ENCODE measurements at places on chromosomes 11 and 22. TPM values are rescaled to one million over a fixed set of nuclear protein-coding genes. Genes with fewer than 3 reads are reported as not detected.

GRCh38 chr22:39410264-39410663 lies 10.7 kb downstream of the TAB1 start:
- peaks cover 4% of the 10 kb centered on the region for H3K4me1 ChIP-seq
- no peak overlapping the region for H3K4me3 ChIP-seq
- H3K27ac ChIP-seq: no peak overlapping the region
- no peaks in the 10 kb centered on the region for H3K36me3 ChIP-seq

- no peaks in the 10 kb centered on the region for H3K36me3 ChIP-seq
- no peaks in the 10 kb centered on the region for H3K27me3 ChIP-seq
- H3K27ac ChIP-seq: no peak overlapping the region
- no peak overlapping the region for H3K4me3 ChIP-seq
- no peaks in the 10 kb centered on the region for H3K4me1 ChIP-seq
Observed at GRCh38 chr11:132604431-132604830, 927.9 kb downstream of the OPCML start.

DNA sequence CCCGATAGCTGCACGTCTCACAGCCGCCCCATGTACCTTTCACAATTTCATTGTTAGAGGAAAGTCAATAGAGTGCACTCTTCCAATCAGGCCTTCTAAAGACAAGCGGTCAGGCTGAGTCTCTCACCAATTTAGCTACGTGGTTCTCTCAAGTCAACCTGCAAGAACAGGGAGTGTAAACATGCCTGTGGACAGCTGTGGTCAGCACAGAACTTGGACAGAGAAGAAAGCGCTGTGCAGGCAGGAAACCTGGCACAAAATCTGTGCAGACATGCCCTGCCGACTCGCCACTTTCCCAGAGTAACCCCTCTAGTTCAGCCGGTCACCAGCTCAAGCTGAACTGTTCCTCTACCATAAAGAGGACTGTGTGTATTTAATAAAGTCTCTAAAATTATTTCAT lies 39.5 kb downstream of the CHKA start:
- peaks cover 10% of the 10 kb centered on the region for H3K36me3 ChIP-seq
- H3K27ac ChIP-seq: no peak overlapping the region
- no peaks in the 10 kb centered on the region for H3K27me3 ChIP-seq
- peaks cover 23% of the 10 kb centered on the region for H3K4me1 ChIP-seq

- no peak overlapping the region for H3K4me3 ChIP-seq
- no peaks in the 10 kb centered on the region for H3K36me3 ChIP-seq
- DNase-seq: no peak
- no peak overlapping the region for H3K27ac ChIP-seq
Observed at GRCh38 chr11:79055856-79056631, 384.8 kb downstream of the TENM4 start.

DNA sequence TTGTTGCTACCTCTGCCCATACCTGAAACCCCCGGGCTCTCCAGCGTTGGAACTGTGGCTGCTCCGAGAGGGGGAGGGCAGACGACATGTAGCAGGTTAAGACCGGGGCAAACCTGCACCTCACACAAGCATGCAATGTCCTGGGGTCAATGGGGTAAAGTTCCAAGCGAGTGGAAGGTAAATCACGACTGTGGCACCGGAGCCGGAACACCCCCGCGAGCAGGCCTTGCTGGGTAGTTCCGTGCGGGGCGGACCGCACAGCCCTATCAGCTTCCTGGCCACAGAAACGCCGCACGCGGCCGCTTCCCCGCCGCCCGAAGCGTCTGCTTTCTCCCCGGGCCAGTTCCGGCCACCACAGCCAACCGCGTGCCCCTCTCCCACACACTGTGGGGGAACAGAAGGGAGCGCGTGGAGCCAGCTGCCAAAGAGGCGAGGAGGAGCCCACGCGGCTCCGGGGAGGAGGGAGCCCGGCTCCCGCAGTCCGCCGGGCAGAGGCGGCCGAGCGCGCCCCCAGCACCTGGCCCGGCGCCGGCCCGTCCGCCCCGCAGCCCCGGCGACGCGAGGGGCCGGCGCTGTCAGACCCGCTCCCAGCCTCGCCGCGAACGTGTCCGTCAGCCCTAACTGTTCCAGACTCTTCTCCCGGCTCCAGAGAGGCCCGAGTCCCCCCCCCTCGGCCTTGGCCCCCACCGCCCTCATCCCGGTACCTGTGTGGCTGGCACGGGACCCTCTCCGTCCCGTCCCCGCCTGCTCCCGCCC lies 1.6 kb downstream of the SPTBN2 start:
- H3K27ac ChIP-seq: peak overlapping the region; percentile 81
- peaks cover 13% of the 10 kb centered on the region for H3K4me1 ChIP-seq
- H3K36me3 ChIP-seq: no peaks in the 10 kb centered on the region
- H3K27me3 ChIP-seq: no peaks in the 10 kb centered on the region
- DNase-seq: no peak
- peak overlapping the region; percentile 58 for H3K4me3 ChIP-seq

DNA sequence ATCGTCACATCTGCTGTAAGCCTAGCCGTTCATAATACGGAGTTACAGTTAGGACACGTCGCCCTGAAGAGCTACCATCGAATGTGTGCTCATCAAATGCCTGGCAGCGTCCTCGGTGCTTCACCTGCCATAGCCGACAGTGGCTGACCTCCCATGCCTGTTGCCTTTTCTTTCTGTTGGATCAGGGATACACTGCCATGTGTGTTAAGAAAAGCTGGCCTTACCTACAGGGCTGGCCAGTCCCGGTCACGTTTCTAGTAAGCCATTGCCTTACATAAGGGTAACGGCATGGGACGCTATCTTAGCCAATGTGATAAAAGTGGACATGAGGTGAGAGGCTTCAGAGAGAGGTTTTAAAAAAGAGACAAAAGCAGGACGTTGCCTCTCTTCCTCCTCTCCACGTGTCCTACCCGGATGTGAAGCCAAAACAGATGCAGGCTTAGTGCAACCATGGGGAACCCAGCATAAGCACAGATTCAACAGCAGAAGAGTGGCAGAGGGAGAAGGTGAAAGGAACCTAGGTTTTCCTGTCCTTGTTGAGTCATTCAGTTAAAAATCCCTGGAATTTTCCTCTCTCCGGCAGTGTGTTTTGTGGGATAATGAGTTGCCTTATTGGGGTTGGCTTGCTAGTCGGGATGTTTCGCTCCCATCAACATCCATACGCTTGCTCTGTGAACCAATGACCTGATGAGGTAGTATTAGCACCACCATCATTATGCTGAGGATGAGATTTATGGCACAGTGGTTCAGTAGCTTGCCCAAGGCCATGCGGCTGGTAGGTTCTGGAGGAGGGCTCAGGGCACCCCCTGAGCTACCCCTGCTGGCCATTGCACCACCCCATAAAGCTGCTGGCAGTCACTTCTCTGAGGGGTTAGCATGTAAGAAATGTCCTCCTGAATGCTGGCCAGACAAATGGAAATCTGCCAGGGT lies 67.4 kb upstream of the B3GAT1 start:
- no peak overlapping the region for H3K27ac ChIP-seq
- no peak for DNase-seq
- H3K36me3 ChIP-seq: no peaks in the 10 kb centered on the region
- no peaks in the 10 kb centered on the region for H3K4me1 ChIP-seq
- H3K27me3 ChIP-seq: no peaks in the 10 kb centered on the region

DNA sequence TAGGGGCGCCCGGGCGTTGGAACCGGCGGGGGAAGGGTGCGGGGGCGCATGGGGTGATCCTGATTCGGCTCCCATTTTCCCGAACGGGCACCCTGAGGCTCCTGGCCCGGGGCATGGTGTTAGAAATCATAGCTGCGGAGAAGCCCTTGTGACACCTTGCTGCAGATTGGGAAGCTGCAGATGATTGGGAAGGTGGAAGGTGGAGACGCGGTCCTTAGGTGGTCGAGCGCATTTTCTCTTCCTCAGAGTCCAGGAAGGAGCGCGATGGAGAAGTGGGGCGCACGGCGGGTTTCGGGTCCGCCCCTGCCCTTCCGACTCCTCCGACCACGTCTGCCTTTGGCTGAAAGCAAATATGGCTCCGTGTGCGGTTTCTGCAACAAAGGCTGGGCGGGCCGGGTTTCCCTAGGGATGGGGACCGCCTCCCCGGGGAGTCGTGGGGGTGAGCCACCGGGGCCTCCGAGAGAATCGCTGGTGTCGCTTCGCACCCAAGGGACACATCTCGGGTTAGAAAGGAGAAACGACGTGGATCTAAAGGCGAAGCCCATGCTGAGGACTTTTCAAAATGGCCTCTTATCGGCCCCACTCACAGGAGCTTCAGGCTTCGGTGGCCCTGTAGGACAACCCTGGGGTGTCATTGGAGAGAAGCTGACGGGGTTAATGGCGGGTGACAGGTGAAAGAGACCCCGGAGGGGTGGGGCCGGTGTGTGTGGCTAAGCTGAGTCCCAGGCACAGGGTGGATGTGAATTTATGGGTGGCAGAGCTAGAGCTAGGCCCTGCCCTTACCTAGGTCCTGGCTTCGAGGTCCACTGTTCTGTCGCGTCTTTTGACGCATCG lies 707 bp upstream of the FTH1 start:
- H3K4me1 ChIP-seq: peaks cover 34% of the 10 kb centered on the region
- peak overlapping the region; percentile 99 for H3K27ac ChIP-seq
- peaks cover 27% of the 10 kb centered on the region for H3K36me3 ChIP-seq

DNA sequence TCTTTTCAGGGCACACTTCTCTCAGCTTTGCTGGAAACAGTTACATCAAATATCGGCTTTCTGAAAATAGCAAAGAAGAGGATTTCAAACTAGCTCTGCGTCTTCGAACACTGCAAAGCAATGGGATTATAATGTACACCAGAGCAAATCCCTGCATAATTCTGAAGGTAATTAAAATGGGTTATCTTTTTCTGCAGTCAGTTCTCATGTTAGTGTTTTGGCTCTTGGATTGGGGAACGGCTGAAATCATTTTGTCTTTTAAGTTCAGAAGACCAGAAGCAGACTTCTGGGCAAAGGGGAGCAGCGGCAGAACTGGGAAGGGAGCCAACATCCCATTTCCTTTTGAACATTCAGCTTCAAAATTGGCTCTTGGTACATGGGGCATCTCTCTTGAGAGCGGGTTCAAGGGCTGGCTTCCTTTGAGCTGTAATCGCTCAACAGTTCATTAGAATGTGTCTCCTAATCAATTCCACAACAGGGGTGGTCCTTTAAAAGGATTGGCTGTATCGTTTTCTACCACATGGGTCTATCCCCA lies 110.2 kb upstream of the MTNR1B start:
- no peaks in the 10 kb centered on the region for H3K36me3 ChIP-seq
- no peaks in the 10 kb centered on the region for H3K27me3 ChIP-seq
- H3K4me1 ChIP-seq: no peaks in the 10 kb centered on the region
- H3K27ac ChIP-seq: no peak overlapping the region

DNA sequence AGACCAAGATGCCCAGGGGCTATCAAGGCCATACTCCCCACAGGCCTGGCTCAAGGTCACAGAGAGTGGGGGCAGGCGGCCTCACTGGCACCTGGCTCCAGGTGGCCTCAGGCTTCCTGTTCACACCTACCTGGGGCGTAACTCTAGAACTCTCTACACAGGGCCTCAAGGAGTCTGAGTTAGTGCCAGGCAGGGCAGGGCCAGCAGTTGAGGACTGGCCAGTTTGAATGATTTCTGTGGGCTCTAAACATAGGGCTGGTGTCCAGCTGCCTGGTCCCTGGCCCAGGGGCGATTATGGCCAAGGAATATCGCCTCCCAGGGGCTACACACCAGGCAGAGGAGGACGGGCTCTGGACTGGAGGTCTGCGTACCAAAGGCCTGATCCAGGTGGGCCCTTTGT lies 79.2 kb downstream of the WNT7B start:
- H3K4me3 ChIP-seq: no peak overlapping the region
- DNase-seq: no peak
- H3K36me3 ChIP-seq: no peaks in the 10 kb centered on the region
- H3K4me1 ChIP-seq: peaks cover 20% of the 10 kb centered on the region

GRCh38 chr11:14262271-14262846 lies 96.6 kb downstream of the RRAS2 start:
- H3K27ac ChIP-seq: peak overlapping the region; percentile 5
- peaks cover 13% of the 10 kb centered on the region for H3K4me1 ChIP-seq
- H3K4me3 ChIP-seq: no peak overlapping the region
- H3K27me3 ChIP-seq: no peaks in the 10 kb centered on the region
- no peak for DNase-seq

GRCh38 chr11:65945430-65945911 lies at the start of gene TSGA10IP:
TSGA10IP (plus strand) TSS chr11:65945480; CDS start chr11:65945676, 196 bp downstream.
- no peak within 1 kb of the TSS for H3K27ac ChIP-seq
- DNase-seq: no peak
- H3K36me3 ChIP-seq: no peaks in the 10 kb centered on the region
- H3K27me3 ChIP-seq: peaks cover 28% of the 10 kb centered on the region
- no peaks in the 10 kb centered on the region for H3K4me1 ChIP-seq

DNA sequence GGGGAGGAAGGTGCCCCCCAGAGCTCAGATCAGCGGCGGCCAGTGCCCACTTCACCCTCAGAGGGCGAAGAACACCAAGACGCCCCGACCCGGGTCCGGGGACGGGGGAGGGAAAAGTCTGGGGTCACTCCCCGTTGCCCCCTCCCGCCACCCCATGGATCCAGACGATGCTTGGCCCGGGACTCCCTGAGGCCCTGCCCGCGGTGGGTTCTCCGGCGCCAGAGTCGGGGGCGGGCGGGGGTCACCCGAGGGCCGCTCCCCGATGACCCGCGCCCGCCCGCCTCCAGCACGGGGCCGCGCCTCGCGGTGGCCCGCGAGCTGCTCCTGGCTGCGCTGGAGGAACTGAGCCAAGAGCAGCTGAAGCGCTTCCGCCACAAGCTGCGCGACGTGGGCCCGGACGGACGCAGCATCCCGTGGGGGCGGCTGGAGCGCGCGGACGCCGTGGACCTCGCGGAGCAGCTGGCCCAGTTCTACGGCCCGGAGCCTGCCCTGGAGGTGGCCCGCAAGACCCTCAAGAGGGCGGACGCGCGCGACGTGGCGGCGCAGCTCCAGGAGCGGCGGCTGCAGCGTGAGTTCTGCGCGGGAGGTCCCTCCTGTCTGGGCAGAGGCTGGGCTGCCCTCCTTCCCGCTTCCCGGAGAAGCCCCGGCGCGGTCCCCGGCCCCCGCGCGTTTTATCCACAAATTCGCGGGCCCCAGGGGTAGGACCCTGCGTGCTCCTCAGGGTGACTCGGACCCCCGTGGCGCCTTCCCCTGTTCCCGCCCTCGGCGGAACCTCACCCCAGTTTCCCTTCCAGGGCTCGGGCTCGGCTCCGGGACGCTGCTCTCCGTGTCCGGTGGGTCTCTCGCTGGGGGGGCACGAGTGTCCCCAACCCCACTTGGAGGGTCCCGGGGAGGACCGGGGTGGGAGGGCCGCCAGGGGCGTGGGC lies 1.1 kb downstream of the NLRP6 start:
- no peak for DNase-seq
- H3K4me1 ChIP-seq: peaks cover 34% of the 10 kb centered on the region
- H3K4me3 ChIP-seq: peak overlapping the region; percentile 41
- no peaks in the 10 kb centered on the region for H3K36me3 ChIP-seq
- no peak overlapping the region for H3K27ac ChIP-seq

DNA sequence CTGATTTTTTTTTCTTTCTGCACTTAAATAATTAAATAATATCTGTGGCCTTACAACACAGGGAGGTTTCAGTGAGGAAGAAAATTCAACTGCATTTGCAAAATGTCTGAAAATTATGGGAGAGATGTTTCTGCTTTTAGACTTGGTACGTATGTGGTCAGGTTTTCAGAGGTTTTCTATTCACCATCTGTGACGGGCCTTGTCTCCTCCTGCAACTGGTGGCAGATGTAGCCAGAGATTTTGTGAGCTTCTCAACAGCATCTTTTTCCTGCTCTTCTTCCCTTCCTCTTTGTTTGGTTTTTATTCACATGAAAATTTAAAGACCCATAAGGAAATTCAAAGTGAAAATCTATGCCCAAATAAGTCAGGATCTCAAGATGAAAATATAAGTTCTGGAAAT lies 38.3 kb downstream of the ZBTB16 start:
- peaks cover 35% of the 10 kb centered on the region for H3K36me3 ChIP-seq
- H3K4me1 ChIP-seq: peaks cover 5% of the 10 kb centered on the region
- H3K27me3 ChIP-seq: no peaks in the 10 kb centered on the region
- DNase-seq: no peak
- no peak overlapping the region for H3K27ac ChIP-seq

DBX1 gene
- total RNA-seq: not detected

BRSK2 gene
- total RNA-seq: 1.3 TPM

NXPE2 gene
- not detected for total RNA-seq

GANAB gene
- 97.2 TPM for total RNA-seq

NCF4 gene
- total RNA-seq: 13.2 TPM

MRGPRE gene
- 0.50 TPM for total RNA-seq

GAL3ST3 gene
- total RNA-seq: not detected

GRM5 gene
- total RNA-seq: 0.09 TPM

All from esophagus squamous epithelium (tissue), 5 donors.